ENCODE measurements at places on chromosomes 5 and 9.
A peak's percentile ranks its signal among the peaks of the same experiment; 100 is the strongest.

DNA sequence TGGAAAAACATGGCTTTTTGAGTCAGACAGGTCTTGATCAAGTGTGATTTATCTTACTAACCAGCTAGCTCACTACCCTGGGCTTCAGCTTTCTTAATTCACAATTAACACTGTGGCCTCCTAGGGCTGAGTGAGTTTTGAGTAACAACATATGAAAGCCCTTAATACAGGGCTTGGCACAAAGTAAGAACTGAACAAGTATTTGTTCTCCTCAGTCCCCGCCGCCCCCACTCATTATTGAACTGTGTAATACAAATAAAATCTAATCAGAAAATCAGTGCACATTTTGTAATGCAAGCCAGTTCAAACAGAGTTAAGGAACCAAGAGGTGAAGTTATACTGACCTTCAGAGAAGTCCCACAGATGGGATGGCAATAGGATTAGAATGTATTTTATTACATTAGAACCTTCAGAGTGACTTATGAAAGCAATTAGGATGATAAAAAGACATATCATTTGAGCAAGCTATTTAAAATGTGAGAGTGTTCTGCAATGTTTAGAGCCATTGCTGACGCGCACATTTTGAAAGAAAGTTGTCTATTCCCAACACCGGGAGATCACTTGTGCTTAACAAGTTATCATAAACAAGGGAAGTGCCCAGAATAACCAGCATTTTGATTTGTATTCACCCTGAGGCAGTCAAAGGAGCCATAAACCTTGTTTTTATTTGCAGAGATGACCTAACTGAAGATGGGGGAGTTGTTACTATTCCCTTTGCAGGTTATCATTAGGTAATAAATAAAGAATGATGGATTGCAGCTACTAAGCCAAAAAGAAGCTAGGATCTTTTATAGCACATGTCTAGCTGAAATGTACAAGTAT lies 19.4 kb downstream of the ADAMTS16 start:
- no peaks in the 10 kb centered on the region for H3K36me3 ChIP-seq
- H3K4me3 ChIP-seq = no peak overlapping the region
- H3K27ac ChIP-seq = no peak overlapping the region

DNA sequence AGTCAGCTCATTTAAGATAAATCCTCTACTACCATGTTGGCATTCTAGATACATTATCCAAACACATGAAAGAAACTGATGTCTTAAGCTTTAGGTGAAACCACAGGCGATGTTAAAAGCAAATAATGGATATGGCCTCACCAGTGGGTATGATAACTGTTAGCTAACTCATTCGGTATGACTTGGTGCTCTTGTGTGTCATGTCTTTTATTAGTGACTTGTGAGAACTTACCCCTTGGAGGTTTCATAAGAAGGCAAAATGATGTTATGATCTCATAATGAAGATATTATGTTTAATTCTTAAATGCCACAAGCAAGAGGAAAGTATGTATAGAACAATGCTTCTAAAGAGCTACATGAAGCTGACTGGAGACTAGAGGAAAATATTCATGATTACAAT lies 1227.0 kb downstream of the EFNA5 start:
- no peaks in the 10 kb centered on the region for H3K27me3 ChIP-seq
- H3K36me3 ChIP-seq = no peaks in the 10 kb centered on the region
- DNase-seq = no peak
- peaks cover 5% of the 10 kb centered on the region for H3K4me1 ChIP-seq
- no peak overlapping the region for H3K4me3 ChIP-seq

GRCh38 chr9:14565352-14566016 lies 127.7 kb downstream of the ZDHHC21 start:
- H3K4me3 ChIP-seq = no peak overlapping the region
- H3K27me3 ChIP-seq = no peaks in the 10 kb centered on the region
- no peak overlapping the region for H3K27ac ChIP-seq
- peaks cover 9% of the 10 kb centered on the region for H3K4me1 ChIP-seq
- no peak for DNase-seq

GRCh38 chr5:42767491-42768105 lies 11.0 kb downstream of the CCDC152 start:
- peaks cover under 1% of the 10 kb centered on the region for H3K4me1 ChIP-seq
- H3K36me3 ChIP-seq = no peaks in the 10 kb centered on the region
- H3K27me3 ChIP-seq = peaks cover 2% of the 10 kb centered on the region
- H3K4me3 ChIP-seq = no peak overlapping the region
- no peak for DNase-seq
- H3K27ac ChIP-seq = no peak overlapping the region

- no peaks in the 10 kb centered on the region for H3K27me3 ChIP-seq
- no peak for DNase-seq
- no peak overlapping the region for H3K4me3 ChIP-seq
- no peak overlapping the region for H3K27ac ChIP-seq
- H3K36me3 ChIP-seq = no peaks in the 10 kb centered on the region
- H3K4me1 ChIP-seq = no peaks in the 10 kb centered on the region
These were observed 312.2 kb downstream of the SEMA5A start for GRCh38 chr5:9233712-9234111.

DNA sequence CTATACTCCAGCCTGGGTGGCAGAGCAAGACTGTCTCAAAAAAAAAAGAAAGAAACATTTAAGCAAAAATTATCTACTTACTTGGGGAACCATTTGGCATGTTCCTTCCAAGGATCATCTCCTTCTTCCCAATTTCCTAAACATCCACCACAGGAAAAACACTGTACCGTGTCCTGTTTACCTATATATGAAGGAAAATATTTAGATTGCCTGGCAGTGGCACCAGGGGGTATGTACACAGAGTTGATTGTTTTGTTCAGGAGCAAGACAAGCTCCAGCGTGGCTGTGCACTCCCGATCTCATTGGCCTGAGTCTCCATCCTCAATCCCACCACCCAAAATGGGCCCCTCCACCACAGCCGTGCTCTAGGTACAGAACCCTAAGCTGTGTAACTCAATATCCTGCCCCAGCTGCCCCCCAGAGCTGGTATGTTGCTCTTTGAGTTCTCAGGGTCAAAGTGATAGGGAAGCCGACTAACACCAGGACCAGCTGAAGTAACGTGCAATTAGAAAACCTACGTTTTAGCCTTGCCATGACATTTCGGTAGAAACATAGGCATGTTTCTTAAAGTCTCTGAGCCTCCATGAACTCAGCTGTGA lies 13.8 kb downstream of the NAIP start:
- no peaks in the 10 kb centered on the region for H3K27me3 ChIP-seq
- no peak for DNase-seq

DNA sequence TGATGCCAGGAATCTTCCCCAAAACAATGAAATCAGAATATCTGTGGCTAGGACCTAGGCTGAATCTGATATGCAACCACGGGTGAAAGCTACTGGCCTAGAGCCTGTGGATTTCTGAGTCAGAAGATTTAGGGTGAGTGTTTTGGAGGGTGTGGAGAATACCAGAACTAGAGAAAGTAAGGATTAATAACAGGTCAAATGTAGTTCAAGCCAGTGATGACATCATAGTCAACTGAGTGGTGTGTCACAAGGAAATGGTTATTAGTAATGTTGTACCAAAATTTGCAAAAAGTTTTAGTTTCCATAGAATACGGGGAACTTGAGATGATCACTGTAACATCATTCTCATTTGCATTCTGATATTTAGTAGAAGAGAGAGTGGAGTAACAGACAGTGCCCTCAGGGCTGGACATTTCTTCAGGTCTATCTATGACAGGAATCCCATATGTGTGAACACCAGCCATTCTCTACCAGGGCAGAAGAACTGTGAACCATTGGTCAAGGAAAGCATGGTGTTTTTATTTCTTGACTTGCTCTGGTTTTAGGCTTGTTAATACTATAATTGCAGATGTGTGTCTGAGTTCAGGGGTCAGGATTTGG lies 3.7 kb downstream of the GALNT12 start:
- no peak overlapping the region for H3K4me3 ChIP-seq
- no peaks in the 10 kb centered on the region for H3K36me3 ChIP-seq
- no peaks in the 10 kb centered on the region for H3K27me3 ChIP-seq
- no peak overlapping the region for H3K27ac ChIP-seq

GRCh38 chr5:1817261-1818043 lies 16.2 kb downstream of the NDUFS6 start:
- no peaks in the 10 kb centered on the region for H3K27me3 ChIP-seq
- H3K27ac ChIP-seq = no peak overlapping the region
- no peak for DNase-seq

DNA sequence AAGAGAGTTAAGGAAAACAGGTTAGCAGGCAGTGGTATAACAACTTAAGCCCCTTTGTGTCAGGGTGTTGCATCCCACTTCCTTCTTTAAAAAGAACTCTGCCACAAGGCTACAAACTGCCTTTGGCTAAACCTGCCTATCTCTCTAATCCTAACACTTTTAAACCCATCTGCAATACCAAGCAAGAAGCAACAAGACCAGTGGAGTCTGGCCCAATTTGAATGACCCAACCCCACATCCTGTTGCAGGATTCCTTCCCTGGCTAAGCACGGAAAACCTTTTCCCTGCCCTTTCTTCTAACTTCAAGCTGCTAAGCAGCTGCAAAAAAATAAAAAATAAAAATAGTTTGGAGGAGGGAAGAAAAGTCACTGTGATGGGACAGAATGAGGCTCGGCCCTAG lies 27.1 kb downstream of the ABCA1 start:
- H3K4me1 ChIP-seq = peaks cover 49% of the 10 kb centered on the region
- DNase-seq = no peak
- peaks cover 5% of the 10 kb centered on the region for H3K27me3 ChIP-seq
- no peaks in the 10 kb centered on the region for H3K36me3 ChIP-seq
- no peak overlapping the region for H3K4me3 ChIP-seq

DNA sequence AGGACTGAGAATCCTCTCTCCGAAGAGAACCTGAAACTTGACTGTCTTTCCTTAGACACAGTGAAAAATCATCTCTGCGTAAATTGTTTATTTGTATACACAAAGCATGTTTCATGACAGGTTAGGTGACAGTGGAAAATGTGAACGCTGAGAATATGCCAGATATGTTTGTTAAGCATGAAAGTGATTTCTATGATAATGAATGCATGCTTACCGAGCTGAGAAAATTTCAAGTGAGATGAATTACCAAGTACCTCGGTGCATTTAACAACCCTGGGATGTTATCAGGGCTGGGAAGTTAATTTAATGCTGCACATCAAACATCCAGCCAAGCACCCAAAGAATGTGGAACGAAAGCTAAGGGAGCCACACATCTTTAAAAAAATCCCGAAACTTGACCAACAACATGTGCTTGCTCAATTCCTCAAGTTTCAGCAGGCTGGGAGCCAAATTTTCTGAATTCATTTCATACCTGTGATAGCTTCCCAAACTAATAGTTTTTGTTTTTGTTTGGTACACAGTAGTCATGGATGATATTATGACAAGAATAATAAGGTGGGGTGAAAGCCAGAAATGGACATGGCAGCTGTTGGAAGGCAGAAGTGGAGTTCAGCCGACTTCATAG lies 336.9 kb downstream of the ARHGEF28 start:
- no peaks in the 10 kb centered on the region for H3K27me3 ChIP-seq
- H3K4me1 ChIP-seq = peaks cover 13% of the 10 kb centered on the region
- no peak overlapping the region for H3K27ac ChIP-seq
- no peaks in the 10 kb centered on the region for H3K36me3 ChIP-seq
- no peak for DNase-seq

- peaks cover 4% of the 10 kb centered on the region for H3K27me3 ChIP-seq
- H3K36me3 ChIP-seq = no peaks in the 10 kb centered on the region
- DNase-seq = no peak
- H3K4me3 ChIP-seq = no peak overlapping the region
These were observed 53.0 kb upstream of the SIMC1 start for GRCh38 chr5:176185133-176185733.

- no peak overlapping the region for H3K27ac ChIP-seq
- H3K4me1 ChIP-seq = peaks cover 12% of the 10 kb centered on the region
- DNase-seq = no peak
- H3K4me3 ChIP-seq = no peak overlapping the region
These were observed 2.6 kb upstream of the SNX18 start for GRCh38 chr5:54514841-54515432.

DNA sequence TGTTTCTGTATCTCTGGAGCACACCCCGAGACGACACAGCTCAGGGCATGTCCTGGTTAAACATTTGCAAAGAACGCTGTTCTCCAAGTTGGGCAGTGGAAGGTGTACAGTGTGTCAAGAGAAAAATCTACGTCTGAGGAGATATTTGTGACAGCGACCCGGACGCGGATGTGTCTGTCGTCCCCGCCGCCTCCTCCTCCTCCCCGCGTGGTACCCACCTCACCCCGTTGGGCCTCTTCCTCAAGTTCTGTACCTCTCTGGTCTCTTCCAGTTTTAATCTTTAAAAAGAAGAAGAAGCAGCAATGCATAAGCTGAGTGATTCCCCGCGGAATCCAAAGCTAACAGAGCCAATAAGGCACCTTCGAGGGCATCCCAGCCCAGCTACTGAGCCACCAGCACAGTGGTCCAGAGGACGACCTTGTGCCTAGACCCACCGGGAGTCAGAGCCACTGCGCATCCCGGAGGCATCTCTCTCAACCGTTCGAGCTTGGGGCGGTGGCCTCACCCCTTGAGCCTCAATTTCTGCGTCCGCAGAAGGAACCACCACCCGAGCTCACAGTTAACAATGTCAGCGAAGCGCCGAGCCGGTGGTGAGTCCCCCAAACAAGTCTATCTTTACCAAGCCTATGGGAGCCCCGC lies 467 bp downstream of the C9orf78 start:
- peak overlapping the region; percentile 99 for H3K4me3 ChIP-seq
- H3K27me3 ChIP-seq = peaks cover 7% of the 10 kb centered on the region
- H3K27ac ChIP-seq = peak overlapping the region; percentile 90
- DNase-seq = no peak
- no peaks in the 10 kb centered on the region for H3K36me3 ChIP-seq
- peaks cover 25% of the 10 kb centered on the region for H3K4me1 ChIP-seq

GRCh38 chr5:128284236-128284635 lies 200.7 kb downstream of the SLC12A2 start:
- no peaks in the 10 kb centered on the region for H3K27me3 ChIP-seq
- no peak for DNase-seq
- no peak overlapping the region for H3K4me3 ChIP-seq
- no peaks in the 10 kb centered on the region for H3K4me1 ChIP-seq
- no peak overlapping the region for H3K27ac ChIP-seq
- H3K36me3 ChIP-seq = no peaks in the 10 kb centered on the region

All from glutamatergic neuron (in vitro differentiated cells).